Stimulated activated CD8-positive, alpha-beta memory T cell treated with anti-CD3 and anti-CD28 coated beads, Interleukin-4, amount 100 ng/mL, for 1 hour (primary cell): ENCODE measurements at places on chromosomes 7 and 10.

DNA sequence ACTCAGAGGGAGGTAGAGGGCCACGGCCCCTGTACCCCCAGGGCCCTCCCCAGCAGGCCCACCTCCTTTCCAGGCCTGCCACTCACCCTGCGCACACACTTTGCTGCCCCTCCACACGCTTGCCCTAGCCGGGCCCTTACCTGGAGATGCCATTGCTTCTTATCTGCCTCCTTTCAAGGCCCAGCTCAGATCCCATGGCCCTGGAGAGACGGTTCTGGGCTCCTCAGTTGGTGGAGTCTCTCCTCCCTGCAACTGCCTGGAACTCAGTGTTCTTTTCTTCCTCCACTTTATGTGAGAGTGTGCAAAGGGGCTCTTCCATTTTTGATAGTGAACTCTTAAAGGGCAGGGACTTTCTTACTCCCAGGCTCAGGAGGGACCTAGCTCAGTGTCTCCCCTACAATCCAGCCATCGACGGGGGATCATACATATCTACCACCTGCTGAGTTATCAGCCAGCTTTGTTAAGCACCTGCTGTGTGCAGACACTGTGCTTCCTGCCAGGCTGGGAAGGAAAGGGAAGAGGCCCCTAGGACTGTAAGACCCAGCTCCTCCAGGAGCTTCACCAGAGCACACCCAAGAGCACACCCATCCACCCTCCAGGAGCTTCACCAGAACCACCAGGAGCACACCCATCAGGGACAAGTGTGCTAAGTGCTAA, 89.3 kb upstream of the MACROH2A2 start:
- DNase-seq = no peak

DNA sequence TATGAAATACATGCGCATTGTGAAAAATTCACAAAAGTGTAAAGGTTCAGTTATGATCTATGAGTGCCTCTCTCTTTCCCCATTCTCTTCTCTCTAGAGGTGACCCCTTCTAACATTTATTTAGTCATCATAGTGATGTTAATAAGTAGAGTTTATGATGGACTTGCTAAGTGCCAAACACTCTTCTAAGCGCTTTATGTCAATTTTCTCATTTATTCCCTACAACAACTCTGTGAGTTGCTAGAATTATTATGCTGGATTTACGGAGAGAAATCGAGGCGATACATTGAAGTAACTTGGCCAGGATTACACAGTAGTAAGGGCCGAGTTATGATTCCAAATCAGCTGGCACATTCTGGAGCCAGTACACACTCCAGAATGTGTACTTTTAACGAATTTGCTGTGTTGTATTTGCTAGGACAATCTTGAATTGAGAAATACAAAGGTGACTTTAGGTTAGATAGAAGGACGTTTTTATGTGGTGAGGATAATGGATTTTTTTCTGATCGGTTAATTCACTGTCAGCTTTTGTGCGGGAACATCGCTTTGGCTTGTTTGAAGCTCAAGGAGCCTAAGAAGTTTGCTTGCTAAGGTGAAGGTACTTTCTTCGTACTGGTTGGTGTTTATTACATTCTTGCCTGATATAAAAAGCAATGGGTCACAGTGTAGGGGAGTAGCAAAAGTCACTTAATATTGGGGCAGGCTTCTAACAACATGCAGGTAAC, 1.4 kb downstream of the ATRNL1 start:
- DNase-seq = no peak

- DNase-seq = no peak
Observed at GRCh38 chr10:93095225-93095624, 21.5 kb downstream of the CYP26A1 start.

DNA sequence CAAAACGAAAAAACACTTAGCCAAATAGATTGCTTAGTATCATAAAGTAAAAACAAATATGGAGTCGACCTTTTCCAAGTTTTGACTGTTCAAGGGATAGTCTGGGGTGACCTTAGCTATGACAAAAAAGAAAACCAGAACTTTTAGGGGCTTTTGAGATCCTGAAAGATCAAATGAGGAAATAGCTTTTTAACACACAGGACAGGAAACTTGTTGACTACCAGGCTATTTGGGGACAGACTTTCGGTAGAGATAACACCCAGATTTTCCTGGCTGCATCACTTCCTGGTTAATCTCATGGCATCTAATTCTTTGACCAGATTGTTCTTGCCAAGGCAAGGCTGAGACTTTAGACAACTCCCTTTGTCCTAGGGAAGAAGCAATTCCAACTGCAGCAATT, 34.5 kb upstream of the EGR2 start:
- no peak for DNase-seq

DNA sequence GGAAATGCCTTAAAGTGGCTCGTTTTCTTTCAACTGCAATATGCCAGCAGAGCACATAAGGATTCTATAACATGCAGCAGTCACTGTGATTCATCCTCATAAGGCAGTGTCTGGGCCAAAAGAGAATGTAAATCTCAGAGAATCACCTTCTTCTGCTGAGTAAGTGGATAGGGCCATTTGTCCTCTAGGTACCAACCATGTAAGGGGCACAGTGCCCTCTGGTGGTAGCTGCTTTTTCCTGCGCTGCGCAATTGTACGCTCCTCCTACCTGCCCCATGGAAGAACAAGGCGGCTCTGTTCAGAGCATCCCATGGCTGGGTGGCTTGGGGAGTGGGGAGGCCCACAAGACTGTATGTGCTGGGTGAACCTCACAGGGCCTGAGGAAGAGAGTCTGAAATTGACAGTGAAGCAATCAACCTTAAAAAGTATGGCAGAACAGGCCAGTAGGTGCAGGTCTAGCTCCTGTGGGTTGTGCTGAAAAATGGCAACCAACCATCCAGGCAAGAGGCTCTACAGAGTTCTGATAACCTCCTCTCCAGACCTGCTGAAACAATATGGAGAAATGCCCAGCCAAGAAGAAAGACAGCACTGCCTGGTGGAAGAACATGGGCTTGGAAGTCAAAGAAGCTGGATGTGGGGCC, 78.6 kb upstream of the C10orf90 start:
- DNase-seq = no peak

DNA sequence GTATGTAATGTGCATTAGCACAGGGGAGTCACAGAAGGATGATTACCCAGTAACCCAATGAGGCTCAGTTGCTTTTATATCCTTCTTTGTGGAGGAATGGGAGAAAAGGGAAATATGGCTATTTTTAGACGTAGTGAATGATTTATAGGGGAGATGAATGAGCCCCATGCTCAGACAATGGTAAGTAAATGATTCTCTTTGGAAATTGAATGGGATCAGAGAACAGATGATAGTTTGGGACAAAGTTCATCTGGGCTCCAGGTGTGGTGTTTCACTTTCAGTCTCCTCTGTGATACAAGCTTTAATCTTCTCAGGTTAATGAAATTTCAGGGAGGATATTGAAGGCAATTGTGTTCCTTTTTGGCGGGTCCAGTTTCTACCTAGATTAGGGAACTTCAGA, 63.0 kb upstream of the MPP7 start:
- no peak for DNase-seq

GRCh38 chr10:77940627-77941026, 14.1 kb upstream of the DLG5 start:
- DNase-seq = no peak

DNA sequence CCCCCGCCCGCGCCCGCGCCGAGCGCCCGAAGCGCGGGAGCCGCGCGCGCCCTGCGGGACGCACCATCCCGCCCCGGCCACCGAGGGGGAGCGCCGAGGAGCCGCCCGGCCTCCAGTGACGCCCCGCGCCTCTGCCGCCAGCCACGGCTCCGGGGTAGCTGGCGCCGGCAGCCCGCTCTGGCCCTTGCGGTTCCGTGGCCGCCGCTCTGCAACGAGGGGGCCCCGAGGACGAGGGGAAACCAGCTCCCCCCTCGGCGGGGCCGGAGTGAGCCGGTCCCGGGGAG, at the start of gene PAXIP1:
Gene PAXIP1, minus strand, starts transcription at position 33 of the 284 bp plus-strand sequence. CDS start 195 bp downstream, outside the sequence.
- DNase-seq = peak; percentile 24

DNA sequence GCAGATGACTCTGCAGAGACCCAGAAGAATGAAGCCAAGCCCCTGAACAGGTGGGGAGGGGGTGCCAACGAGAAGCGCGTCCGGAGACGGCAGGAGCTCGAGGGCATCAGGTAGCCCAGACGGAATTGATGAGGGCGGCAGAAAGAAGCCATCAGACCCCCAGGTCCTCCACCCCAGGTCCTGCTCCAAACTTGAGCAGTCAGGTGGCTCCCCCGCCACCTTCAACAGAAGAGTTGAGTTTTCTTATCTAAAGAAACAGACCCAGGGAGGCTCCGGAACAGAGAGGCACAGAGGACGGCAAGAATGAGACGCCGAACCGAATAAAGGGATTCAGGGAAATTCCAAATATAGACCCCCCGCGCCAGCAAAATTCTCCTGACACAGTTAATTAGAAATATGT, 22.2 kb downstream of the RGS10 start:
- DNase-seq = no peak

DNA sequence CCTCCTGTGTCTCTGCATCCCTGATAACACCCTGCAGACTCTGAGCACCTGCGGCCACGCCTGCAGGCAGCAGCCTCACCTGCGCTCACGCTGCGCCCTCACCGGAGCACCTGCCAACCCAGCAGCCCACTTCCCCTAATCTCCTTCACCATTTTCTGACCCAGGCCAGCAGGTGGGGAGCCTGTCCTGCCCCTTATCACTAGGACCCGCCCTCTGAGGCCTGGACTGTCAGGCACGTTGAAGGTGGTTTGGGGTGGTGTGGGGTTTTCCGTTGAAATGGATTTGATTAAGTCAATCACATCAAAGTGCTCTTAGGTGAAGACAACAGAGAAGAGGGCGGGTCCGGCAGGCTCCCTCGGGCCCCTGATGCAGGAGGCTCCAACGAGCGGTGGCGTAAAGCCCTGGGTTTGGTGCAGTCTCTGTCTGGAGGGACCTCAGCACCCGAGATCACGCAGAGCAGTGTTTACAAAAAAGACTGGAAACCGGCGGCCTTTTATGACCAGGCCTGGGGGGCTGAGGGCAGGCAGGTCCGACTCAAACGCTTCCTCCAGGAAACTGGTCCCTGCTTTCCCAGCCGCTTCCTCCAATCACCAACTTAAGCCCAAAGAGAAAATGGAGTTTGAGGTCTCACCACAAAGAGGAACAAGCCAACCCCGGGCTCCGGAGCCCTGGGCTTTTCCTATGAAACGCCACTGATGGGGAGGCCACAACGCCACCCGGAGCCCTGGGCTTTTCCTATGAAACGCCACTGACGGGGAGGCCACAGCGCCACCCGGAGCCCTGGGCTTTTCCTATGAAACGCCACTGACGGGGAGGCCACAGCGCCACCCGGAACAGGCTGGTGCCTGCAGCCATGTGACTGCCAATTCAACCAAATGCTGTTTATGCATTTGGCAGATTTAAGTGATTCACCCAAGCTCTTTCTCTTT, 45.5 kb downstream of the DPYSL4 start:
- no peak for DNase-seq

GRCh38 chr7:5203183-5203537, 13.1 kb downstream of the WIPI2 start:
- DNase-seq = no peak

- DNase-seq = no peak
Observed at GRCh38 chr7:122137251-122138077, 6.6 kb downstream of the AASS start.
